IMR-90 (cell line): ENCODE measurements at places on chromosomes 1 and 21. TPM values are rescaled to one million over a fixed set of nuclear protein-coding genes. Genes with fewer than 3 reads are reported as not detected.

DNA sequence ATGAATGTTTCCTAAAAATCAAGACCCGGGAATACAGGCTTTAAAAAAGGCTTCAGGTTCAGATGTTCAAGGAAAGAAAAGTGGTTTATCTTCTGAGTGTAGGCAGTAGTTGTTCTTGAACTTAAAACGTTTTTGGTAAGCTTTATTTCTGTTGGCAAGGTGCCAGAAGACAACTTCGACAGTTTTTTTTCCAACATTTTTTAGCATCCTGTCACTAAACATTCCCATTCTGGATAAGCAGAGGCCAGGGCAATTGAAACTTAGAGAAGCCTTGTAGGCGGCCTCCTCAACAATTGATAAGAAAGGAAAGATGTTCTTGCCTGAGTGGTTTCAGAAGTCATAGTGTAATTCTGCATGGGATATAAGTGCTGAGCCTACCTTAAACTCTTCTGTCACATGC is 66.7 kb downstream of the PATJ start:
- DNase-seq: peak; percentile 58

GRCh38 chr1:18907021-18907916 is 4.9 kb upstream of the ALDH4A1 start:
- DNase-seq: peak; percentile 64

GRCh38 chr1:24289937-24290595 is 29.1 kb upstream of the GRHL3 start:
- DNase-seq: peak; percentile 81

Gene HEYL
- total RNA-seq: not detected in 2 replicates

Gene ZBED6
- 16.1 and 26.2 TPM in 2 replicates for total RNA-seq
